ENCODE measurements at places on chromosomes 2 and 18.

DNA sequence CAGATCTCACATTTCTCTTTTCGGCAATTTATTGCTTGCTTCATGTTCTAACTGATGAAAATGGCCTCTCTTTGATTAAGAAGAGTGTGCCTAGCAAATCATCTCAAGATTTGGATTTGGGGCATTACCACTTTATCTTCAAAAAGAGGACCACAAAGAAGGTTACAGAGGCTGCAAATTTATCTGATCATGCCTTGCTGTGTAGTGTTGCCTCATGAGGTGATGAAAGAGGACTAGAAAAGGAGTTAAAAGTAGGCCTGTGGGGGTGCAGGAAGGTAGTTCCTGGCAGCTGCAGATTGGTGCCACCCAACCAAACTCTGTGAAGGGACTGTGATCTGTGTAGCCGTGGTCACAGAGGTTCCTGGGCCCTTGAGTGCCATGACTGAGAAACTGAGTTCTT, 69.2 kb downstream of the PRELID3A start:
- no peak for DNase-seq

GRCh38 chr18:50792885-50793284, 26.9 kb downstream of the MRO start:
- DNase-seq, result no peak

DNA sequence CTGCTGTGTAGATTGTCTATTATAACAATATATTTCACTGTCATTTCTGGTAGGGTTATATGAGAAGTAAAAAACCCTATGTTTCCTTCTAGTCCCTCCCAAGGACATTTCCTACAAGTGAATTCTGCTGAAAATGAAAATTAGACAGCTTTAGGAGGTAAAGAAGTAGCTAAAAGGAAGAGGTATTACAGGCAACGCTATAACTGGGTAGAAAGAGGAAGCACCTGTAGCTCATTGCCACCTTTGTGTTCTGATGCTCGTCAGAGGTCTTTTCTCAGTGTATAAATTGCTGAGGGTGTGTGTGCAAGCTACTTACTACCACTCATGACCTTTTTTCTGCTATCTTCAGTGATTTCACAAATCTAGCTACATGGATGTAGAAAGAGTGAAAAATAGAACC, 1.4 kb downstream of the DNAJC10 start:
- DNase-seq, result no peak

GRCh38 chr2:19409046-19409445, 50.6 kb upstream of the OSR1 start:
- no peak for DNase-seq

DNA sequence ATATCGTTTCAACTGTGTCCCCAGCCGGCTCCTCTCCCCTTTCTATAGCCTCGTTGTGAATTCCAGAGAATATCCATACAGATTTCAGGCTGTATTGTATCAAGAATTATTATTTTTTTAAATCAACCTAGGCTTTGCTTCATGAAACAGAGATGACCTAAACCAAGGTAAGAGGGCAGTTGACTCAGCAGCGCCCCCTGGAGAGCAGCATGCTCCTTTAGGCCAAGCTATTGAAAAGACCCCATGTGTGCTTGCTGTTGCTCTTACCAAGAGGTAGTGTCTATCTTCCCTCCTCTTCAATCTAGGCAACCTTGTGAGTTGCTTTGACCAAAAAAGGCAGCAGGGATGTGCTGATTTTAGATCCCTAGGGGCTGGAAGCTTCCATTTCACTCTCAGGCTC, 426.7 kb upstream of the SMIM21 start:
- no peak for DNase-seq

Measured in CD4-positive, alpha-beta memory T cell (primary cell).